ENCODE measurements at places on chromosomes 3 and 15.

GRCh38 chr15:89377842-89378295 is 43.2 kb upstream of the POLG start:
- peak; percentile 7 for DNase-seq

- no peak for DNase-seq
Observed at GRCh38 chr15:56948000-56948763, 29.7 kb downstream of the TCF12 start.

DNA sequence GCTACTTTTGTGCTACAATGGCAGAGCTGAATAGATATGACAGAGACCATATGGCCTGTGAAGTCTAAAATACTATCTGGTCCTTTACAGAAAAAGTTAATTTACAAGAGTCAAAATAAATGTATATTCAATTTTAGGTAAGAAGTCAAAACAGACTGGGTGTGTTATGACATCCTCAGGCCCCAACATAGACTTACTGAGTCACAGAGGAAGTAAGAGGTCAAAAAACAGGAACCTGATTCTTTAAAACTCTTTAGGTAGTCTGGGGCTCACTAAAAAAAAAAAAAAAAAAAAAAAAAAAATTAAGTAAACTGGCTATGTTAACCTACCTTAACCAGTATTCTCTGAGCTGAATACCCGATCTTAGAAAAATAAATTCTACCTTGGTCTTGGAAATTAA is 13.1 kb downstream of the DNAAF4 start:
- no peak for DNase-seq

DNA sequence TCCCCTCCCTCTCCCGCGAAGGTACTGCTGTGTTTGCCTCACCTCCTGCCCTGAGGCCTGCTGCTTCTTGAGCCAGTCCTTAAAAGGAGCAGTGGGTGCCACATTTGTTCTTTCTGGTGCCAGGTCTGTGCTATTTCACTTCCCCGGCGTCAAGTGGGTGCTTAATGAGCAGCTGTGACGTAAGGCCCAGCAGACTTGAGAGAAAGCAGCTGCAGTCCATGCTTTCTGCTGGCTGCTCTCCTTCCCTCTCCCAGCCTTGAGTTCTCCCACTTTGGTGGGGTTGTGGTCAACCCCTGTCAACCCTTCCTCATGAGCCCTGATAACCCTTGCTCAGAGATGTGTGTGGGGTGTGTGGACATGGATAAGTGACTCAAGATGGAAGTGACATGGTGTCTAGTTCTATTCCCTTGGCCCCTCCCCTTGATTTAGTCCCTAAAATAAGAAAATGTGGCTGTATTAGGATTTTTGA is 6.9 kb downstream of the INAFM2 start:
- DNase-seq = no peak

GRCh38 chr3:177977381-177978158 is 558.7 kb upstream of the KCNMB2 start:
- DNase-seq = no peak

GRCh38 chr3:101172516-101172915 is 147.9 kb downstream of the IMPG2 start:
- DNase-seq = no peak

- DNase-seq = no peak
Observed at GRCh38 chr3:172307141-172307560, 141.1 kb downstream of the GHSR start.

- DNase-seq = no peak
Observed at GRCh38 chr15:98003518-98003917, 43.0 kb downstream of the ARRDC4 start.

DNA sequence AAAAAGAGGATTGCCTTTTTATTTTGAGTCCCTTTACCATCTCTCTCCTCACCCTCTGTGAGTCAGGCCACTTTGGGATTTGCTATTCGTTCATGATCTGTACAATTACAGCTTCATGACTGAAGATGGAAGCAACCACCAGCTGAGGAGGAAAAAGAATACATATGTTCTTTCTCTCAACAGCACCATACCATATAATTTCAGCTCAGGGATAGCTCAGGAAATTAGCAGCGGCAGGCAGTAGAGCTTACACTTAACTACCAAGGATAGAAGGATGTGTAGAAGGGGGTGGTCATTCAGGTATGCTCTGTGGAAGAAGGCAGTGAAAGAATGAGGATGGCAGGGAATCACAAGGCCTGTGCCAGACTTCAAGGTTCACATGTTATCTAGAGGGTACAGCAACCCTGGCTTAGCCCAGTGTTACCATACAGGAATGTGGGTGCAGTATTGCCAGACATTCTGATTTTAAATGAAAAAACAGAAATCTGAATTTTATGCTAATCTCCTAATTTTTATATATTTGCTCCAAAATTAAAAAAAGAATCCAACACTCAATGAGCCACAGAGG is 17.9 kb downstream of the PLS1 start:
- DNase-seq = no peak

DNA sequence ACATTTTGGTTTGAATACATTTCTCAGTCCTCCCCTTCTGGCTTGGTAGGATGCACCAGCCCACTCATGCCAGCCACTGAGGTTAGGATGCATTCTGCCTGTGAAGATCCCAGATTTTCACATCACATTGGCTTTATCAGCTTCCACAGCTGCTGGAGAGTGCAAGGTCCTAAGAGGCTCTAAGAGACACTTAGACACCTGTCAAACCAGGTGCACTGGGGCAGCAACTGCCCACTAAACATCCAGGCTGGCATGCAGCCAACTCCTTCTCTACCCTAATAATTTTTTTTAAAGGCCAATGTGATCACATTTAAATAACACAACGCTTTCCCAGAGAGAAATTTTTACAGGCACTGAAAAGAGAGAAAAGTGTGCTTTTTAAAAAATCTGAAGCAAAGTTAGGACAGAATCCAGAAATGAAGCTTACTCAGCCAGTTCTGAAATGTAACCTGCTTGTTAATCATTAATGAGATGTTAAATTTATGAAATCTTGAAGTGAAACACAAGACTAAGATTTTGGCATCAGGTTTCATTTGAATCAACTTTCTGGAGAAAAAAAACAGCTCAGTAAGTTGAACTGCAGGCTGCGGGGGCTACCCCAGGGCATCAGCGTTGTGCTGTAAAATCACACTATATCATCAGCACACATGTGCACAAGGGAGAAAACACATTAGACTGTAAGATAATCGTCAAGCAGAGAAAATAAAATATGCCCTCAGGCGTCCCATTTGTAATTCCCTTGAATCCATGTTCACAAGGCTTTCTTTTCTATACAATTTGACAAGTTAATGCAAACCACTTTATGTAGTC is 312.9 kb downstream of the ZBBX start:
- no peak for DNase-seq

DNA sequence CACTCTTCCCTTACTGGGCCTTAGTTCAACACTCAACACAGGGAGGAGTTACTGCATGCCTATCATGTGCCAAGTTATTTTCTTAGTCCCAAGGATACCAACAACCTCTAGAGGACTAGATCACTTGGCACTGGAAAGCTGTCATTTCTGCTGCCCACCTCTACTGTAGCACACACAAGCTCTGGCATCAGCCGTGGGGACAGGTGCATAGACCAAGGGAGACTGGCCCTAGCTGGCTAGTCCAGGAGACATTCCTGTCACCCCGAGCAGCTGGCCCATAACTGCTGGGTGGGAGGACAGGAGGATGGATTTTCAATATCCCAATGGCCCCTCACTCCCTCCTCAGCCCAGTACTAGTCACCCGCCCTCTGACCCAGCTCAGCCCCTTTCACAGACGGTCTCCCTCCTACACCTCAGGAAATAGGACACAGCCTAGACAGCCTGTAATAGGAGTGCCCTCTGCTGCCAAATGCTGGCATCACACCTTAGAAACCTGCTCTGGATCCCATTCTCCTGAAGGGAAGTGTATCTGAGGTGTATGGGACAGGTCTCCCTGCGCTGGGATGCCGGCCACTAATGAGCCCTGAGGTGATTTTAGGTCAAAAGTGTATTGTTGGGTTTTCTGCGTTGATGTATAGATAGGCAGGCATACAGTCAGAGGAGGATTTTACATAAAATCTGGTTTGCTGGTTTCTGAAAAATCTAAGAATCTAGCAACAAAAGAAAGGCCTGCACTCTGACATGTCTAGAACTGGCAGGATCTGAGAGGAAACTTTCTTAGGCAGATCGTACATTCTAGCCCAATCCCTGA is 3.4 kb upstream of the DZIP1L start:
- DNase-seq = peak; percentile 88

DNA sequence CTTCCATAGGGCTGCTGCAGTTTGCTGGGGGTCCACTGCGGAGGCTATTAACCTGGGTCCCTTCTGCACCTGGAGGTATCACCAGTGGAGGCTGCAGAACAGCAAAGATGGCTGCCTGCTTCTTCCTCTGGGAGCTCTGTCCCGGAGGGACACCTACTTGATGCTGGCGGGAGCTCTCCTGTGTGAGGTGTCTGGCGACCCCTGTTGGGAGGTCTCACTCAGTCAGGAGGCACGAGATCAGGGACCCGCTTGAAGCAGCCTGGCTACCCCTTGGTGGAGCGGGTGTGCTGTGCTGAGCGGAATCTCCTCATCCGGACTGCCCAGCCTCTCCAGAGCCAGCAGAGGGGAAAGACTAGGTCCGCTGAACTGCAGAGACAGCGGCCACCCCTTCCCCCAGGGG is 56.0 kb upstream of the CTXND1 start:
- peak; percentile 32 for DNase-seq

DNA sequence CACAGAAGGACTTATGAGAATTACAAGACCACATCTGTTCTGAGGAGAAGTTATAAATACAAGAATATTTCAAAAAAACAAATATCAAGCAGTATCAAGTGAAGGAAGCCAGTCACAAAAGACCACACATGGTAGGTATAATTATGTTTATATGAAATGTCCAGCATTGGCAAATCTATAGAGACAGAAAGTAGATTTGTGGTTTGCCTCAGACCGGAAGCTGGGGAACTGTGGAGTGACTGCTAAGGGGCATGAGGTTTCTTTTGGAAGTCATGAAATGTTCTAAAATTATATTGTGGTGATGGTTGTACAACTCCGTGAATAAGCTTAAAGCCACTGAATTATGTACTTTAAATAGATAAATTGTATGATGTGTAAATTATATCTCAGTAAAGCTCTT is 136.9 kb downstream of the FRMD5 start:
- DNase-seq = no peak

- DNase-seq = no peak
Observed at GRCh38 chr3:184472723-184473428, 88.7 kb upstream of the EPHB3 start.

DNA sequence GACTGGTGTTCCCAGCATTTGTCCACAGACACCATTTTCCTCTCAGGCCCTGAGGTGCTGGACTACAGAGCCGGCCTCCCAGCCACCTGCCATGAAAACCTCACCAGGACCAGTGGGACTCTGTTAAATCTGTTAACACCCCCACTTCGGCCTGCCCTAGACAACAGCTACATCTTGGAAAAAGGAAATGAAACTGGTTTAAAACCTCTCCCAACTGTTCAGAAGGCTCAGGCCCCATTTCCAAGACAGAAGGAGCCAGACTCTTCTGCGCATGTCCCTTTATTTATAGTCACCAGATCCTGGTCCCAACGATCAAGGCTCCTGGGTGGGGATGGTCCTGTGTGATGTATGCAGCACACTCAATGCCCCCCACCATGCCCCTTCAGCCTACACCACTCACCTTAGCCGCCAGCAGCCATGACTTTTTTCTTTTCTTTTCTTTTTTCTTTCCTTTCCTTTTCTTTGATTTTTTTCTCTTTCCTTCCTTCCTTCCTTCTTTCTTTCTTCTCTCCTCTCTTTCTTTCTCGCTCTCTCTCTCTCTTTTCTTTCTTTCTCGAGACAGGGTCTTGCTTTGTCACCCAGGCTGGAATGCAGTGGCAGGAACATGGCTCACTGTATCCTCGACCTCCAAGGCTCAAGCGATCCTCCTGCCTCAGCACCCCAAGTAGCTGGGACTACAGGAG is 25.5 kb upstream of the FLNB start:
- DNase-seq = no peak

GRCh38 chr3:34056181-34056910 is 257.9 kb downstream of the PDCD6IP start:
- no peak for DNase-seq

GRCh38 chr3:188941103-188941502 is 230.7 kb upstream of the TPRG1 start:
- DNase-seq = no peak

- DNase-seq = peak; percentile 63
Observed at GRCh38 chr3:50122071-50122470, 33.1 kb upstream of the SEMA3F start.

DNA sequence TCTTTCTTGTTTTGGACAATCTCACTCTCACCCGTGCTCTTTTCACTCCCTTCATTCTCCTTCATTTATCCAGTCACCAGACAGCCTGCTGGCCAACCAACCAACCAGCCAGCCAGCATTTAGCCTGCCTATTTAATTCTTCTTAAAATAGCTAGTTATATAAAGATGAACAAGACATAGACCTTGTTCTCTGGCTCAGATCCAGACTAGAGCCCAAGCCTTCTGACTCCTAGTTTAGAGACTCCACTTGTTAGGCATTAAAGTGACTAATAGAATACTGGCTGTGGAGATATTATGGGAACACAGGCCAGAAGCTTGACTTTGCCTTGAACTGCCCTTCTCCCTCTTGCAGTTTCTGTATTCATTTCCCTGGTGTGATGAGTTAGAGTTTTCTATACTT is 215.3 kb upstream of the THRB start:
- DNase-seq = no peak

- no peak for DNase-seq
Observed at GRCh38 chr15:39472621-39473297, 108.1 kb upstream of the THBS1 start.

DNA sequence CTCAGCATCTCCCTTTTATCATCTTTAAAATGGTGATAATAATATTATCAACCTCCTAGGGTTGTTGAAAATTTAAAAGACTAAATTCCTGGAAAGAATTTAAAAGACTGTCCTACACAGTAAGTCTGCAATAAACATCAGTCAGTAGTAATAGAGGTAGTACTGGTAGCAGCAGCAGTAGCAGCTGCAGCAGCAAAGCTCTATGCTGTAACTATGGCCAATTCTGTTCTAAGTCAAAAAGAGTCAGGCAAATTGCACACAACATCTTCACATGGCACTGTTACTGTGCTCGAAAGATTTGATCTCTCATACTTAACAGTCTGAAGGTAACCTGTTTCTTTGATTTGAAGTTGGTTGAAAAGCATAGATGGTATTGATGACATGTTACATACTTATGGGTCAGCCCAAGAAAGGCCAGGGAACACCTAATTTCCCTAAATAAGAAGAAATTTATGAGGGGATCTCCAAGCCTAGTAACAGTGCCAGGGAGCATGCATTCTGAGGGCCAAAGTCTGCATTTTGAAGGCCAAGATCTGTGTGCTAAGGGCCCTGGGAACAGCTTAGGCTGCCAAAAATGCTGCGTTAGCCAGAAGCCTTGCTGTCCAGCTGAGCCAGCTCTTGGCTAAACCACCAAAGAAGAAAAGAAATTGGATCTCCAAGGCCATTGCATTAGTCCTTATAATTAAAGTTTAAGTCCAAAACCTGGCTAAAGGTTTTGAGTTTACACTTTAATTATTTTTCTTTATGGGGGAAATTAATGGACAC is 68.2 kb downstream of the SIDT1 start:
- no peak for DNase-seq

GRCh38 chr3:63908081-63908736 is 4.0 kb downstream of the SCAANT1 start:
- no peak for DNase-seq

GRCh38 chr3:187570776-187571175 is 99.4 kb downstream of the SST start:
- peak; percentile 59 for DNase-seq

- no peak for DNase-seq
Observed at GRCh38 chr3:42166214-42166613, 75.1 kb downstream of the TRAK1 start.
